ENCODE measurements at places on chromosomes 2 and 18.

GRCh38 chr2:28451793-28452533 is 43.9 kb upstream of the PLB1 start:
- no peak for DNase-seq

DNA sequence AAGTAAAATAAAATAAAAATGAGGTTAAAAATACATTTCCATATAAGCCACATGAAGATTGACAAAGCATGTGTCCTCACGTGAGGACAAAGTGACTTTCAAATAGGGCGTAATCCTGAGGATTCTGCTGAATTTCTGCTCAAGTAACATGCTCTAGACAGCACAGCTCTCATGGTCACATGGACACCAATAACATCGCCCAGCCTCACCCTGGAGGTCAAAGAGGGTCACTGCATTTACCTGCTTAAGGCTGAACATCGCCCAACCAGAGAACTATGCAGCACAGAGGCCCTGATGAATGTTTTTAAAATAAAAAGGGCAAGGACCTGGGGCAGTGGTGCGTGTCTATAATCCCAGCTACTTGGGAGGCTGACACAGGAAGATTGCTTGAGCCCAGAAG is 30.2 kb downstream of the TGFBRAP1 start:
- DNase-seq, result no peak

GRCh38 chr2:129482626-129483025 is 496.8 kb upstream of the RAB6C start:
- DNase-seq, result no peak

- DNase-seq, result no peak
These were observed 143.6 kb downstream of the VAPA start for GRCh38 chr18:10057401-10057893.

- DNase-seq, result peak; percentile 44
These were observed 2.7 kb upstream of the SLC66A2 start for GRCh38 chr18:79953971-79954651.

GRCh38 chr2:241571821-241572620 is 13.5 kb downstream of the BOK start:
- DNase-seq, result no peak

- no peak for DNase-seq
These were observed 48.6 kb downstream of the NRP2 start for GRCh38 chr2:205730701-205731582.

- DNase-seq, result no peak
These were observed 108.1 kb upstream of the SIX2 start for GRCh38 chr2:45117383-45117782.

GRCh38 chr2:71891155-71891554 is 256.5 kb downstream of the CYP26B1 start:
- peak; percentile 65 for DNase-seq

DNA sequence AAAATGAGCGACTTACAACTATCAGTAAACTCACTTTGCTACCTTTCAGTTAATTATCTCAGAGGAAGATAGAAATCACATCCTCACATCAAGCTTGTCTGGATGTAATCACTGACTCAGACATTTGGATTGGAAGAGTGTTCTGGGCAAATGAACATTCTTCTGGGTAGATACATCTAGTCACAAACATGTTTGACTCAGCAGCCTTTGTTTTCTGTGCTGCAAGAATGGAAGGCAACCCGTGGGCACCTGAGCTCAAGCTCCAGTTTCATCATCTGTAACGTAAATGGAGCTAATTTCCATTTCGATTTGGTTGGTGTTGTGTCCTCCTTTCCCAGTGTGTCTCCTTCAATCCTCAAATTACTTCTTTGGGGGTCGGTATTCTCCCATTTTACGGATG is 58.5 kb downstream of the ACAA2 start:
- DNase-seq, result no peak

DNA sequence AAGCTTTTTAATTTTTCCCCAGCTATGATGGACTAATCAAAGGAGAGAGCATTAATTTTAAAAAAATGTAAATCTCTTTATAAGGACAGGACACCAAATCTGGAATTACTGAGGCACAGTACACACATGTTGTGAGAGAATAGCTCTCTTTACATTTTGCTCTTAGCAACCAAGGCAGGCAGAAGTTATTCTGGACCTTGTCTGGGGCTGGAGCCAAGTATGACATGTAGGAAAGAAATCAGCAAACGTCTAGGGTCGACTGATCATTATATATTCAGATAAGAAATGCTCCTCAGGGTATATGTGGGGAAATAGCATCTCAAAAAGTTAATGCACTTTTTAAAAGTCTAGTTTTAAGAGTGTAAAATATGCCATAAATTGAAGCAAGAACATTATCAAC is 1330.0 kb upstream of the CELF4 start:
- DNase-seq, result no peak

DNA sequence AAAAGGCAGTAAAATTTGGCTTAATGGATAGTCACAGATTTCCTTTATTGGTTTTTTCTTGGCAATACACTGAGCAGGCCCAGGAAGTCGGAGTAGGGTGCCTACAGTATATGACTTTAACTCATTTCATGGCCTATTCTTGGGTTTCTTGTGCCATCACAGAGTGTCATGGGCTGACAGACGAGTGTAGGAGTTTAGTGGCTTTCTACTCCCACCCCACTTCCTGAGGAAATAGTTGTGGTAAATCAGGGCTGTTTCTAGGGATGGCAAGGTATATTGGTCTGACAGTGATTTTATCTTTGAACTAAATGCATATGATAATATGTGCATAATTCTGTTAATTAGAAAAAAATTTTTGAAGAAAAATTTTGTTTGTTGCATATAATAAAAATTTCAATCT is 100.1 kb downstream of the PLCL1 start:
- DNase-seq, result no peak

DNA sequence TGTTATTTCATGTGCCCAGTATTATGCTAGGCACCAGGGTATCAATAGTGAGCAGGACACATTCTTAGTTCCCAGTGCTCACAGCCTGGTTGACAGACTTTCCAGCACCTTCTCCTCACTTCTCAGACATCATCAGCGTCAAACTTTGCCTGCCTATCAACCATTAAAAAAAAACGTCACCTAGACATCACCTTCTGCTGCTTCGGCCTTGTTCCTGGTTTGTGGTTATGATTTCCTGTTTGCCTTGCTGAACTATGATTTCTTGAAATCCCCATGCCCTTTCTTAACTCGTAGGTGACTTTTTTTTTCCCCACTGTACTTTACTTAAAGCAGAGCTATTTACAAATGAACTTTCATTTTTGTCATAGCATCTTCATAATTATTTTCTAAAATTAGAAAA is 60.4 kb upstream of the NABP1 start:
- DNase-seq, result no peak

GRCh38 chr18:31942291-31942998 is 483 bp downstream of the TRAPPC8 start:
- no peak for DNase-seq

- DNase-seq, result no peak
These were observed 22.2 kb upstream of the EPC2 start for GRCh38 chr2:148622366-148622765.

DNA sequence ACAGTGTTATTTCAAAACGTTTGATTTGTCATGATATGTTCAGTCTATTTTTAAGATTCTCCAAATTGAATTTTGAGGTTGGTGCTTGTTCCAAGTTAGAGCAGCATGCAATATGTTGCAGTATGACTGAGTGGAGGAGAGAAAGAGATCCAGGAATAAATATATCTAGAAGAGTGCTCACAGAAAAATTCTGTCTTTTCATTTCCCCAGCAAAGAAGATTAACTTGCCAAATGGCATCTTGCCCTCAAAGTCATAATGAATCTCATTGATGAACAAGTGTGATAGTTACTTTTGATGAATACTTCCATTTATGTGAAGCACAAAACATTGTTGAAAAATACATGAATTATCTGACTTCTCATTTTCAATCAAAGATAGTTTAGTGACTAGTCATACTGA is 95.9 kb downstream of the KCNJ3 start:
- no peak for DNase-seq

DNA sequence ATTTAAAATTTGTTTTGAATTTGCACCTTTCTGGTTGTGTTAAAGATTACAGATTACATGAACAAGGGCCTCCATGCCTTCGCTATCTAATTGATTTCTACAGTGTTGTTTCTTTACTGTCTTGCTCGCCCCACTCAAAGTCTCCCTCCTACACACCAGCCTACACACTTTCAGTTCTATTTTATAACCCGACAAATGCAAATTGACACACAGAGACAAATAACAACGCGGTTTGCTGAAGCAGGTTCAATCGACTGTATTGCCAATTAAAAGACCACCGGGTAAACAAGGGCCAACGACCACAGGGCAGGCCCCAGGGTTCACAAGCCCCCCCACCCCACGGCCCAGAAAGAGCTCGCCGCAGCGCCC is 869 bp downstream of the STARD7 start:
- no peak for DNase-seq

DNA sequence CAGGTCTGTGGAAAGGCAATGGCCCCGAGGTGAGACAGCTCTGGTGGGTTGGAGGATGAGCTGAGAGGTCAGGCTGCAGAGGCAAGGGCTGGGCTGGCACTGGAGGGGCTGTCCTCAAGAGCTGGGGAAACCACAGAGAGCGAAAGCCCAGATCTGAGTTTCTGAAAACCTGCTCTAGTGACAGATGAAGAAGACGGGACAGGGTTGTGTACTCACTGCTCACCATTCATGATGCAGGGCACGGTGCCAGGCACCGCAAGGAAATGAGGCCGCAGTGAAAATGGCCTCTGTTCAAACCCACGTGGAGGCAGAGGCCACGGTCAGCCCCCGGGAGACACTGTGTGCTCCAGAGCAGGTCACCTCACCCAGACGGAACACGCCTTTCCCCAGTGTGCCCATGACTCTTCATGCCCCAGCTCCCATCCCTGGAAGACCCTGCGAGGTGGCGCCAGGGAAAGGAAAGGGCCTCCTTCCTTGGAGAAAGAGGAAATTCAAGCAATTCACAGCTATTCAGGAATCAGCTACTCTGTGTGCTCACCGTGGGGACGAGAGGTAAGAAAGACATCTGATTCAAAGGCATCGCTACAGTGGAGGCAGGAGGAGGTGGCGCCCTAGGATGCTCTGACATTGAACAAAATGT is 24.3 kb upstream of the ID2 start:
- peak; percentile 72 for DNase-seq
